ENCODE measurements at places on chromosomes 4 and X.

GRCh38 chrX:65920620-65921019, 119.3 kb downstream of the VSIG4 start:
- DNase-seq = no peak

DNA sequence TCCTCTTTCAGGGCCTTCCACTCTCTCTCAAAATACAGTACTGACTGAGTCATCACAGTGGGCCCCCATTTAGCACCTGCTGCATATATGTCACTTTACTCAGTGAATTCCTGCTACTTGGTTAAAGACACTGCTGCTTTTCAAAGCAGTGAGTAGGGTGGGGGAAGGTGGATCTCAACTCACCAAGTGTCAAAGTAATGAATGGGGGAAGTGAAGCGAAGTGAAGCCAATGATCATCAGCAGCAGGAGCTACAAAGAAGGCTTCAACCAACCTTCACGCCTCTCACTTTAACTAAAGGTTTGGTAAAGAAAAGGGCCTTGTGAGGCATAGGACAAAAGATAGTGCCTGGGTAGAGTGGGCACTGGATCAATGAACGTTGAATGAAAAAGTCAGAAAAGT, 424.1 kb downstream of the SMARCA1 start:
- no peak for DNase-seq

DNA sequence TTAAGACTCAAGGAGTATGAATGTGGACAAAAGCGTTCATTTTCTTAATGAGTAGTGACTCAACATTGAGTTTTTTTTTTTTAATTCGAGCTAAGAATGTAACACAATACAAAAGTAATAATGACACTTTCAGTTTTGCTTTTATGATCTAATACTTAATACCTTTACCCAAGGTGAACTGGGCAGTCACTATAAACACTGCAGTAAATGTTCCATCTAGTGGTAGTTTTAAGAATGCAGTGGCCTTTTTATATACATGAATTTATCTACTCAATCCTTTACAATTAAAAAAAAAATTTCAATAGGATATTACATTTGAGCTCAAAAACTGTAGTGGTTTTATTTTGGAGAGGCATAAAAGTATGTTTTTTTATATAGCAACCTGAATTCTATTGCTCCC, 33.9 kb downstream of the PDK3 start:
- no peak for DNase-seq

GRCh38 chr4:136495076-136495475, 1037.2 kb downstream of the PCDH18 start:
- DNase-seq = no peak

GRCh38 chr4:104365618-104366017, 129.1 kb downstream of the CXXC4 start:
- DNase-seq = no peak

GRCh38 chrX:119755981-119756533, 2.3 kb upstream of the SOWAHD start:
- no peak for DNase-seq

DNA sequence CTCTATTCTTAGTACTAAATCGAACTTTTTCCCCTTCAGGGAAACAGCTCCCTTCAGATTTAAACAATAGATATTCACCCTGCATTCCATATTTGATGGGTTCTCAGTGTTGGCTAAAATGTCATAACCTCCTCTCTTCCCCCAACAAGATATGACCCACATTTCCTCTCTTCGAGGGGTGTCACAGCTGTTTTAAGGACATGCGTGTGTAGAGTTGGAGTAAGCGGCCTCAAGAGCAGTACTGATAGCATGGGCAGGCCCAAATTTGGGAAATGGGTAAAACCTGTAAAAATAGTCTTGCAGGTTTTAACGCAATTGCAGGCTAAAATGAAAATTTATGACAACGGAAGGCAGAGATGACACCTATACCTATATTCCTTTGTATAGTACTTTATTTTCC, 28.7 kb downstream of the SAT1 start:
- no peak for DNase-seq

All from bone marrow (tissue), 2 donors.